Adipocyte (in vitro differentiated cells): ENCODE measurements at places on chromosomes 7 and 10.

GRCh38 chr10:130029209-130029608, 65.1 kb upstream of the EBF3 start:
- DNase-seq, result no peak

DNA sequence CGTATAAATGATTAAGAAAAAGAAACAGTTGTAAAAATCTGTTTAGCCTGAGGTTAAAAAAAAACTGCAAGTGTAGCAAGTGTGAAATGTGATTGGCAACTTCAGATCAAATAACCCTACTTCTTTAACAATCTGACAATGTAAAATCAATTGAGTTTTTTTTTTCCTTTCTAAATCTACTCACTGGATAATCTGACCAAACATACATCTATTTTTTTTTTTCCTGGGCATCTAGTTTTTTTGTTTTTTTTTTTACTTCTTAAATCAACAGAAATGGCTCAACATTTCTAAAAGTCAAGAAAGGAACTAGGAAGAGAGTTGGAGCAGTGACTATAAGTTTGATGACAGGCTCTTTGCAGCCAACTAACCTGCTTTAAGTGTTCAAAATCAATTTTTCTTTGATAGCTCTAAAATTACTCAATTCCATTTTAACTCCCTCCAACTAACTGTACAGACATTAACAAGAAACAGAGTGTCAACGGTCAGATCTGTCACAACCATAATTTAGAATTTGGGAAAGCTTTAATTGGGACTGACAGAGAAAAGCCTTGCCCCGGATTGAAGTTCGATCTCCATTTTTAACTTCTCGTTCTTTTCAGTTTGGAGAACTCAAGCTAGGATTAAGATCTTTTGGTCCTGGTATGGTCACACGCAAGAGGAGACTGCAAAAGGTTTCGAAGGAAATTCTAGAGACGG, 1.2 kb downstream of the ARL3 start:
- no peak for DNase-seq

DNA sequence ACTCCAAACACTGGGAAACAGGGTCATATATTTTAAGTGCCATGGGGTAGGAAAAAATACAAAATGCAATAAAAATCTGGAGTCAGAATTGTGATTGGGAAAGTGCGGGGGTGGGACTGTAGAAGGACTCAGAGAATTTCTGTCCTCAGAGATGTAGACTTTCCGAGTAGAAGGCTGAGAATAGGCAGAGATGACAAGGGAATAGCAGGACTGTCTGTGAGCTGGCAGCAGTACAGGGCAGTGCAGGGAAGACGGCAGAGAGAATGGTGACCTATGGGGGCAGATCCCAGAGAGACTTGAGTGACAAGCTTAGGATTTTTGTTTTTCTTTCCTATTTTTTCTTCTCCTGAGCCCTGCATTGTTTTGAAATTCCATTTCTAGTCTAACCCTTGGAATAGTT, 127.6 kb downstream of the SLC16A9 start:
- no peak for DNase-seq

DNA sequence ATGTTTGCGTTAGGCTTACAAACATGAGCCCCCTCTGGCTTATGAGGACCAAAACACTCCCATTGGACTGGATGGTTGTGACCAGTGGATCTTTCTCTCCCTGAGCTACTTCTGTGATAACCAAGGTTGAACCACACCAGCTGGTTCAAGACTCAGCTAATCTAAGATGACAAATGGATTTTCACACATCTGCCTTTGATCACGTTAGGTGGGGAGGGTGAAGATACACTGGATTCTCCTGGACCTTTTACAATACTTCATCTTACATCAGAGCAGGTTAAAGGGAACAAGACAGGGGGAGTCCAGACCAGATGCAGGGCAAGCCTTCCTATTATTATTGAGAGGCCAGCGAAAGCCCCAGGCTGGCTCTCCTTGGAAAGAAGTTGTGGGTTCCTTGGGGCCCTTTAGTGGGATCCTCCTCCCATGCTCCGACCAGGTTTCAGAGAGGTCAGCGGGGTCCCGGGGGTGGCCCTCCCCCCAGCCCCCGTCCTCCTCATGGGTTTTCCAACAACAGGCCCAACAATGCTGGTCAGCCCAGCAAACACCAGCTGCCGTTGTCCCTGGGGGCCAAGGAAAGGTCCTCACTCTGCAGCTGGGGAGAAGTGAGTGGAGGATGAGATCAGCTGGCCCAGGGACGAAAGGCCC, 2.8 kb downstream of the GFRA1 start:
- DNase-seq, result no peak

DNA sequence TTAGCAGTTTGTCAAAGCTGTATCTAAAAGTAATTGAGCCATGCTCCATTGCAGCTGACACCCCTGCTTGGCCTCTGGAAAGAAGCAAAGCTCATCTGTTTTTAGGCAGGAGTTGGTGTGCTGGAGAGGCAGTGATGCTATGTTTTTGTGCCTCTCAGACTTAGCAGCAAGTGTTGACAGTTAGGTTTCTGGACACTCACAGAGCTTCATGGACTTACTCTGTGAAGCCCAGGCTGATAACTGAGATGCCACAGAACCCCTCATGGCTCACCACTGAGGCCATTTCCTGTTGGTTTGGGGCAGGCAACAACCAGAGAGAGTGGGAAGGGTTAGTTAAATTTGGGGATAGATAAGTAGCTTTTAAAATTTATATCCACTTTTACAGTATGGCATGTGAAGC, 59.8 kb downstream of the BTAF1 start:
- DNase-seq, result no peak

DNA sequence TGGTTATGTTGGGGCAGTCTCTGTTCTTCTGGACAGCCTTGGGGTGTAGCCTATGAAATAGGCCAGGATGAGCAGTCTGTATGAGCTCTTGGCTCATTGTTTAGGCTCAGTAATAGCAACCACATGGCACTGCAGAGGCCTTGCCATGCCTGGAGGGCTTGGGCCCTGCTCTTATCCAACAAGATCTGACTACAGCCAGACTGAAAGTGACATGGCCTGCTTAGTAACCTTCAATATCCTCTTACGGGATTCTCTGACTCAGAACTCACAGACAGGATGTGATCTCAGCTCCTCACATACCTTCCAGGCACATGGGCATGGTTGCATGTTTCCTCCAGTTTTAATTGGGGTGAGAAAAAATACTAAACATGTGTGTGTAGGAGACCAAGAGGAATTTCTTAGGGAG, 289.3 kb downstream of the PTEN start:
- peak; percentile 97 for DNase-seq

DNA sequence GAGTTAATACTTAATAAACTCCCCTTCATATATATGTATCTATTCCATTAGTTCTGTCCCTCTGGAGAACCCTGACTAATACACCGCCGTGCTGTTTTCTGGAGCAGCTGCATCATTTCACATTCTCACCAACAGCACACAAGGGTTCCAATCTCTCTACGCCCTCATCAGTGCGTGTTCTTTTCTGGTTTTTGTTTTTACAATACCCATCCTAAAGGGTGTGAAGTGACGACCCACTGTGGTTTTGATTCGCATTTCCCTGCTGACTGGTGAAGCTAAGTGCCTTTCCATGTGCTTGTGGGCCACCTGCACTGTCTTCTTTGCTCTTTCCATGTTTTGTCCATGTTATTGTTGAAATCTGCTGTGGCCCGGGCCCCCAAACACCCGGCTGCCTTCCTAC, 11.0 kb upstream of the INSIG1 start:
- DNase-seq, result no peak

DNA sequence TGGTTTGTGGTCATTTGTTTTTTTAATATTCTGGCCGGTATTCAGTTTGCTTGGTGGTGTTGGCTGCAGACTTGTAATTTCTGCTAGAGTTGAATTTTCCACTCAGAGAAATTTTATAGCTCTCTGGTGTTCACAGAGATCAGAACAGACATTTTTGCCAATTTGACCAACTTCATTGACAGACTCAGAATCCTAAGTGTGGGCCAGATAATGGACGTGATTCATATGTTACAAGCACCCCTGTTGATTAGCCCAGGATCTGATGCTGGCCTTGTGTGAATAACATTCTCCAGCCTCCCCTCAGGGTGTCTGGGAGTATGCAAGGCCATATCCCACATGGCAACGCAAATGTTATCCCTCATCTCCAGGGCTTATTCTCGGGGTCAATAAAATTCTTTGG, 283.8 kb downstream of the C7orf25 start:
- no peak for DNase-seq

- DNase-seq, result peak; percentile 80
Measured at GRCh38 chr10:119595676-119596515, 868 bp downstream of the TIAL1 start.

DNA sequence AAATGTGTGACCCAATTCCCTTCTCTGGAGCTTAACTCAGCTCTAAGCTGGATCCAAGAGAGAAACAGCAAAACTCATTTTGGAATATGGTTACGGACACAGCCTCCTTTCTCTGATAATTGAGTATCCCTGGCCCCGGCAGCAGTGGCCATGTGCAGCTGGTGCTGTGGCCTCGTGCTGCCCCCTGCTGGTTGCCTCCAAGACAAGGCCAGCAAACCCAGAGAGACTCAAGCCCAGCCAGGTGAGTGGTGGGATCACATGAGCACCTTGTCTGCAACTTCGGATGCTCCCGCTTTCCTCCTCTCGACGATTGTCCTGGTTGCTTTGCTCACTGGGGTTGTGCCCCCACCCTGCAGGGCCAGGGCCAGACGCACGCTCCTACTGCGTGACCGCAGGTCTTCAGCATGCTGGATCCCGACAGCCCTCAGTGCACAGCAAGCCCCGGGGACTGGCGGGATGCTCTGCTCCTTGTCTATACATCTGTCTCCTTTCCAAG, 19.4 kb downstream of the SFTPD start:
- peak; percentile 84 for DNase-seq

DNA sequence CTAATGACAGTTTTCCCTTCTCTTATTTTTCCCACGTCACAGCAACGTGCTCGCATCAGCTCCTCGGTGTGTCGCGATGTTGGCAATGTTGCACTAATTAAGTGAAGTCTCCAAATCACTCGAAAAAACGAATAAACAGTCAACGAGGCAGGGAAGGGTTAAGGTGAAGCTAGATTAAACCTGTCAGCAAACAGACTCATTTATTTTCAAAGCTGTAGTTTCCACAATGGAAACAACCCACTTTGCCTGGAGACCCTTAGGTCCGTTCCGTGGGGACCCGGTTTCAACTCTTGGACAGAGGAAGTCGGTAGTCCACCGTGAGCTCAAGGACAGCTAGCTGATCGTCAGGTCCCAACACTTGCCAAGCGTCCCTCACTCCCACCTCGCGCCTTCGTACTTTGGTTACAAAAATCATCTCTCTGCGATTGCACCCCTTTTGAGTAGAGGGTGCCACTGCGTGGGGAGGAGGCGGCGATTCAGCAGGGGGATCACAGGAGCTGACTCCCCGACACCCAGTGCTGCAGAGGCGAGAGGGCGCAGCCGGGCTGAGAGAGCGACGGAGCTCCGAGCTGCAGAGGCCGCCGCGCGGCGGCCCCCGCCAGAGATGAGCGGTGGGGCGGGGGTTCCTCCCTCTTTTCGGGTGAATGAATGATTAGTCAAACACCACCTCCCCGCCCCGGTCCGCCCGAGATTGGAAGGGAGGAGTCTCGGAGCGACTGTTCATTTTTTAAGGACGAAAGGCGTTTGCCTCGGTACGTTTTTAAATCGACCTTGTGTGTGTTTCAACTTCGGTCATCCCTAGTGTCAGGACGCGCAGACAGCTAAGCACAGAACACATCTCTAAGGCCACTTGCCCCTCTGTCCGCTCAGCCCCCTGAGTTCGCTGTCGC, 1.3 kb upstream of the BMPER start:
- peak; percentile 61 for DNase-seq

DNA sequence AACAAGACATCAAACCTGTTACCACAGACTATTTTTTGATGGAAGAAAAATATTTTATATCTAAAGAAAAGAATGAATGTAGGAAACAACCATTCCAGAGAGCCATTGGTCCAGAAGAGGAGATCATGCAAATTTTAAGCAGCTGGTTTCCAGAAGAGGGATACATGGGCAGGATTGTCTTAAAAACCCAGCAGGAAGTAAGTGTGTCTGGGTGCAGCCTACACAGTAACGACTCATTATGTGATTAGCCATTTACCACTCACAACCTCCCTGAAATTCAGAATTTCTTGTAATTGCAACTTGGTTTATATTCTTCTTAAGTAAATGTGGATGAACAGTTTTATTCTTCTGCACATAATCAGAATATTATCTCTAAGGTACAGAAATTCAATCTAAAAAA, 46.2 kb downstream of the NOC3L start:
- DNase-seq, result no peak

DNA sequence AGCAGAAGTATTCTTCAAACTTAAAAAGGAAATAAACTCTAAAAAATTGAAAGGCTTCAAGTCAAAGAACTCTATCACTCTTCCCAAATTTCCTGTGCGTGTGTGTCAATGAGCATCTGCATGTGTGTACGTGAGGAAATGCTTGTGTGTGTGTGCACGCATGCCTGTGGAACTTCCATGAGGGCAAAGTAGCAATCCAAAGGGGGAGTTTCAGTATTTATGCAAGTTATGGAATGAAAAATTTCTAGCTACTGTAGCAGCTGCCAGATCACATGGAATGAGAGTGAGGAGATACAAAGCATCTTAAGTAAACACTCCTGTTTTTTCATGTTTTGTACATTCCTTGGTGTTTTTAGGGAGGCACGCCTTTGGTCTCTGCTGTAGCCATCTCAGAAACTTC, 152.6 kb downstream of the RAPGEF5 start:
- peak; percentile 1 for DNase-seq

- DNase-seq, result peak; percentile 24
Measured at GRCh38 chr10:71316056-71316785, 2.8 kb upstream of the SLC29A3 start.

GRCh38 chr10:36608866-36609265, 516.5 kb upstream of the ANKRD30A start:
- peak; percentile 20 for DNase-seq

- no peak for DNase-seq
Measured at GRCh38 chr10:101995451-101996063, 60.4 kb downstream of the ARMH3 start.

- DNase-seq, result no peak
Measured at GRCh38 chr7:110595694-110596093, 495.2 kb upstream of the LRRN3 start.

DNA sequence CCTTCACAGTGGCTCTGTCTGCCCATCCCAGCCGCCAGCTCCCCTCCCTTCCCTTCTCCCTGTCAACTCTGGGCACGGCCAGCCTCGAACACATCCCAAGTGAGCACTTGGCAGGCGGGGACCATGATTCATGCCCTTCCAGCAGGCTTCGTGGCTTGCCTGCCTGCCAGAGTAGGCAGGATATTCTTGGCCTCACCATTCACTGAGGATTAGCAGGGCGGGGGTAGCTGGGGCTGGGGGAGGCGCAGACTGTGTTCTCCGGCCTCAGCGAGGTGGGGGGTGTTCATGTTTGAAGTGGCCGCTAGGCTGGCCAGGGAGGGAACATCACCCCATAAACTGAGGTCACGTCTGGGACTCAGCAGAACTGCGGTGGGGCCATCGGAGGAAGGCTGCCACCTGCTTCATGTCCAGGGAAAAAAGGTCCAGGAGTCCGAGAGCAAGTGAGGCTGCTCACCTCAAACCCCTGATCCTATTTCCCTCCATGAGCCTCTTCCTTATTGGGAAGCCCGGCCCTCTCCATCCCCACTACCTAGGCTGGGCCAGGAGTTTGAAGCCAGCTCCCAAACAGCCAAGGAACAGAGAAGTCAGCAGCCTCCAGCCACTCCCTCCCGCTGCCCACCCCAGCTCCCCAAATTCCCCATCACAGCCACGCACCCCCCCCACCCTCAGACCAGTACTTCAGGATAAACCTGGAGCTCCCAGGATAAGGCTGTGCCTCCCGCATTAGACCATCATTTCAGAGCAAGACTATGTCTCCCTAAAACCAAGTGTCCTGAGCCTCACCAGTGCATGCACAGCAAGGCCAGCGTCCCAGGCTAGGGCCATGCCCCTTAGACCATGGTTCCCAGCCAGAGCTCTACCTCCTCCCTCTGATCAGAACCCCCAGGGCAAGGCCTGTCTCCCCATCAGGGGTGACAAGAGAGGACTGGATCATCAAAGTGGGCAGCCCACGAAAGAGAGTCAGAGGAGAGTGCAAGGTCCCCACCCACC, 42.8 kb upstream of the RABGEF1 start:
- peak; percentile 59 for DNase-seq
